Activated naive CD4-positive, alpha-beta T cell treated with anti-CD3 and anti-CD28 coated beads, Interleukin-2, amount 50 U/mL, for 16 hours (primary cell): ENCODE measurements at places on chromosomes 1 and 21.

DNA sequence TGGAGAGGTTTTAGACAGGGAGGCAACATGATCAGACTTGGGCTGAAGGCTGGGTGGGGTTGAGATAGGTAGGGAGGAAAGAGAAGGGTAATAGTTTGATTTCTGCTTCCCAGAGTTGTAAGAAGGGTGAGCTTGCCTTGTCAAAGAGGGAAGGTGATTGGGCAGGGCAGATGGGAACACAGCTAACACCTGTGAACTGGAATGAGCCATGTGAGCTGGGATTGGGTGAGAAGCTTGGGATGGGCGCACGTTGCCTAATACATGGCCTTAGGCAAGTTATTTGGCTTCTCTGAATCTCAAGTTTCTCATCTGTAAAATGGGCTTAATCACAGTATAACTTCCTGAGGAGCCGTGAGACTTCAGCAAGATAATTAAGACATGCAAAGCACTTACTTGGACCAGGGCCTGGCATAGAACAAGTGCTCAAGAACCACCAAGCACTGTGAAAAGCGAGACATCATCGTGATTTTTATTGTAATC lies 33.8 kb upstream of the ID3 start:
- no peak for DNase-seq

- peak; percentile 52 for DNase-seq
Observed at GRCh38 chr1:89525169-89525855, 683 bp downstream of the LRRC8B start.

- no peak for DNase-seq
Observed at GRCh38 chr1:162248854-162249535, 127.7 kb downstream of the SPATA46 start.

GRCh38 chr1:51740652-51741051 lies 123.8 kb downstream of the OSBPL9 start:
- no peak for DNase-seq
